ENCODE measurements at places on chromosomes 2 and 18. TPM values are rescaled to one million over a fixed set of nuclear protein-coding genes. Genes with fewer than 3 reads are reported as not detected.

DNA sequence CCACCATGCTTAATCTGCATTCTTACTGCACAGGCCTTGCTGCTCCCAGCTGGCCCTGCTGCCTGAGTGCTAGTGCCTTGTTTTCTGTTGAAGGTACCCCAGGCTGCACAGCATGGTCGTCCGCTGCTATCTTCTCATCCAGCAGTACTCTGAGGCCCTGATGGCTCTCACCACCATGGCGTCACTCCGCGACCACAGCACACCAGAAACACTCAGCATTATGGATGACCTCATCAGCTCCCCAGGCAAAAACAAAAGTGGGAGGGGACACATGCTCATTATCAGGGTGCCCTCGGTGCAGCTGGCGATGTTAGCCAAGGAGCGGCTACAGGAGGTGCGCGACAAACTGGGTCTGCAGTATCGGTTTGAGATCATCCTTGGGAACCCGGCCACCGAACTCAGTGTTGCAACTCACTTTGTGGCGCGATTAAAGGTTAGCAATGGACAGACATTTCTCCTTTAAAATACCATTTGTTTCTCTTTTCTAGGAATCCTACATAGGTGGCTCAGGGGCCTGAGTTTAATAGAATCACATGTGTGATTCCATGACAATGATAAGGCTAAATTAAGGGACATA, 110.5 kb downstream of the ESCO1 start:
- H3K4me1 ChIP-seq, result no peaks in the 10 kb centered on the region
- DNase-seq, result no peak
- no peaks in the 10 kb centered on the region for H3K27me3 ChIP-seq
- no peaks in the 10 kb centered on the region for H3K36me3 ChIP-seq

DNA sequence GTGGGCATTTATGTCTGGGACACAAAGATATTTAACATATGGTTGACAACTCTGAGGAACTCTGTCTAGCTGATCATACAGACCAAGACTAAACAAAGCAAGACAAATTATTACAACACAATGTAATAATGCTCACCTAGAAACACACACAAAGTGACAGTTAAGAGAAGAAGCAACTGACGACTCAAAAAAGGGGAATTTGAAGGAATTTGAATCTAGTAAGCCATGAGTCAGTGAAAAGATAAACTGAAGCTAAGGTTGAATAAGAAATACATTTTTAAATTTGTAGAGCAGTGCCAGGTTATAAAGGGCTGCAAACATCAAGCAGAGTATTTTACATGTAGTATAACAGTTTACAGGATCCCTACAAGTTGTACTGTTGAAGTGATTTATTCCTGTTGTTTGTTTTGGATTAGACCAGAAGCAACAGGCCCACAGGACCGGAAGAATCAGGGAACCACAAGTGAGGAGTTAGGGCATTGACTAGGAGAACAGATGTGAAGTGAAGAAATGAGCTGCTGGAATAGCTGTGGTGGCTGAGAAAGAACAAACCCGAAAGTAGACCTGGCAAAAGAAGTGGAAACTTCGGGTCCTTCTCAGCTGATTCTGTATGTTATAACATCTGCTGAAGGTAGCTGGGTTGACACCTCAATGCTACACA, 35.6 kb downstream of the IFIH1 start:
- no peak overlapping the region for H3K4me3 ChIP-seq
- H3K27ac ChIP-seq, result no peak overlapping the region
- H3K36me3 ChIP-seq, result no peaks in the 10 kb centered on the region

DNA sequence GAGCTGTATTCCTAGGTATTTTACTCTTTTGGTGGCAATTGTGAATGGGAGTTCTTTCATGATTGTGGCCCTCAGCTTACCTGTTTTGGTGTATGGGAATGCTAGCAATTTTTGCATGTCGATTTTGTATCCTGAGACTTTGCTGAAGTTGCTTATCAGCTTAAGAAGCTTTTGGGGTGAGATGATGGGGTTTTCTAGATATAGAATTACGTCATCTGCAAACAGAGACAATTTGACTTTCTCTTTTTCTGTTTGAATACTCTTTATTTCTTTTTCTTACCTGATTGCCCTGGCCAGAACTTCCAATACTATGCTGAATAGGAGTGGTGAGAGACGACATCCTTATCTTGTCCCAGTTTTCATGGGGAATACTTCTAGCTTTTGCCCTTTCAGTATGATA, 191.2 kb downstream of the KCNE4 start:
- no peak for DNase-seq
- H3K36me3 ChIP-seq, result no peaks in the 10 kb centered on the region
- H3K27ac ChIP-seq, result no peak overlapping the region
- H3K4me3 ChIP-seq, result no peak overlapping the region

DNA sequence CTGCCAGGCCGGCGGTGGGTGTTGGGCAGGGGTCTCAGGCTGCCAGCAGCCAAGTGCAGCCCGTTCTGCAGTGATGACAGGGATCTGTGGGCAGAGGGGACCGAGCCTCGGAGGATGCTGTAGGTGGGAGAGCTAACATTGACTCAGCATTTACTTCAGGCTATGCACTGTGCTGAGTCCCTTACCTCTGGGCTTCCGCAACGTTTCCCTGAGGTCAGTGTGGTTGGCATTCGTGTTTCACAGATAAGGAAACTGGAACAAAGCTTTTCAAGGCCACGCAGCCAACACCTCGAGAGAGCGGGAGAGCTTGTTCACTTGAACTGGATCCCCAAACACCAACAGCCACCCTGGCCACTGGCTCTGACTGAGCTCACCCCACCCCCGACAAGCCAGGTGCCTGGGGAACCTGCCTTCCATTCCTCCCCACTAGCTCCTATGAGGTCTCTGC, 839 bp upstream of the GPR148 start:
- H3K36me3 ChIP-seq, result no peaks in the 10 kb centered on the region
- DNase-seq, result no peak
- H3K4me1 ChIP-seq, result peaks cover 16% of the 10 kb centered on the region

- H3K27ac ChIP-seq, result no peak overlapping the region
- no peak for DNase-seq
- H3K4me1 ChIP-seq, result peaks cover 7% of the 10 kb centered on the region
- H3K4me3 ChIP-seq, result no peak overlapping the region
- no peaks in the 10 kb centered on the region for H3K36me3 ChIP-seq
Observed at GRCh38 chr2:108324531-108325255, 36.0 kb downstream of the SULT1C2 start.

DNA sequence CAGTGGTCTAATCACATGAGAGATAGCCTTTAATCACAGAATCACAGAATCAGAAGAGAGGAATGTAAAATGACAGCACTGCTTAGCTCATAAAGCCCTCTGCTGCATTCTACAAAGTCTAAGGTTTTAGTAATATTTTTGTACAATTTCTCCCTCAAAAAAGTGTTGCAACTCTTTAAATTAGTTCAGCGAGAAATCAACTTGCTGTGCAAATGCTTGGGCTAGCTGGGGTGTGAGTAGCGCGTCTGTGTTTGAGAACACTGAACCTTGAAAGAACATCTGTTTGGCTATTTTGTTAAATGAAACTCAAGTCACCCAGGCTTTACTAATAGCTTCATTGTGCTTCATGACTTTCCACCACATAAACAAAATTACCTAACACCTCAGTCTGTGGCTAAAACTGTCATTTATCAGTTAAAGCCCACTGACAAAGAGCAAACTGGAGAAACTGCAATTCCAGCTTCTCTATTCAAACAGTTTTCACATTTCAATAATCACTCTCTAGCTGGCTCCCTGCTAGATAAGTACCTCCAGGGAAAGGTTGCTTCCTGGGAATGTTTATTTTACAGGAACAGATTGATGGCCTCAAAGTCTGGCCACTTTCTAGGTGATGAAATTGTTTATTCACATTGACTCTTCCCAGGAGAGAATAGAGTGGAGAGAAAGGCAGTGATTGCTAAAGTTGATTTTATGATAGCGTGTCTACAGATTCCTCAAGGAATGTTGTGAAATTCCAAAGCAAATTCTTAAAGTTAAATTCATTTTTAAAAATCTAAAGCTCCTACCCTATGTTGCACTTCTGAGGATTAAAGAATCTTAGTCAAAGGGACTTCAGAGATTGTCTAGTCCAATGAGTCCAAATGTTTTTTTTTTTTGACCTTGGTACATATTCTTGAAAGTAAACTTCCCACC, 36.0 kb upstream of the STAT1 start:
- H3K36me3 ChIP-seq, result no peaks in the 10 kb centered on the region
- H3K27me3 ChIP-seq, result no peaks in the 10 kb centered on the region
- H3K27ac ChIP-seq, result peak overlapping the region; percentile 95
- peaks cover 67% of the 10 kb centered on the region for H3K4me1 ChIP-seq
- peak; percentile 55 for DNase-seq
- H3K4me3 ChIP-seq, result no peak overlapping the region

DNA sequence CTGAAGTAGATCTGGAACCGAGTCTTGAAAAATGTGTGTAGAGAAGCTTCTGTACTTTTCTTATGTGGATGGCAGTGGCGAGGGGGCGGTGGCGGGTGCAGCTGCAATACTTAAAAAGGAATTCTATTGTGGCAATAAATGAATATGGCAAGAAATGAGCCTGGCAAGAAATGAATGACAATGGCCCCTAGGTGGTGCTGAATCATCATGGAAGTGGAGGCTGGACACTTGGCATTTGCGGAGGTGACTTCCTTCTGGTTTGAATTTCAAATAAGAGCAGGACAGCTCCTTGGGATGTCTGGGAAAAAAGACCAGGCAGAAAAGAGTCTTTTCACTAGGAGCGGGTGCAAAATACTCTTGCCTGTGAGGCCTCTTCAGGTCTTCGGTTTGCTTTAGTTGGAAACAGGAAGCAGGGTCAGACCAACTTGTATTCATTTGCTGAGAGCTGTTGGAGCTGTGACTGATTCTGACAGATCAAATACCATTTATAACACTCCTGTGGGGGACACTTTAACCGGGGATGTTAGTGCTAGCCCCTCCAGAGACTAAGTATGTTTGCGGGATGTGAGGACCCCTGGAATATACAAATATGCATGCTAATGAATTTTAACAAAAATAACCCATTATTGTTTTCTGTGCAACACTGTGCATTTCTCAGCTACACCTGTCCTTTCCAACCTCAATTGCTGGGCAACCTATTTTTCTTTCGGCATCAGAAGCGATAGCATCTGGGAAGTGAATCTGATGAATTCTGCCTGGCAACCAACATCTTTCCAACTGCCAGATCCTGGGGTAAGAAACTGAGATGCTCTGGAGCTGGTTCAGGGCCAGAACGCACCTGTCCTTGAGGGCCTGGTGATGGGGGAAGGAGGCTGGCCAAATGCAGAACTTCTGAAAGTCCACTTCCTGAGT, 35.4 kb downstream of the FASTKD2 start:
- peaks cover 6% of the 10 kb centered on the region for H3K4me1 ChIP-seq
- H3K36me3 ChIP-seq, result no peaks in the 10 kb centered on the region
- H3K27me3 ChIP-seq, result no peaks in the 10 kb centered on the region
- H3K4me3 ChIP-seq, result no peak overlapping the region
- no peak overlapping the region for H3K27ac ChIP-seq
- DNase-seq, result peak; percentile 60

DNA sequence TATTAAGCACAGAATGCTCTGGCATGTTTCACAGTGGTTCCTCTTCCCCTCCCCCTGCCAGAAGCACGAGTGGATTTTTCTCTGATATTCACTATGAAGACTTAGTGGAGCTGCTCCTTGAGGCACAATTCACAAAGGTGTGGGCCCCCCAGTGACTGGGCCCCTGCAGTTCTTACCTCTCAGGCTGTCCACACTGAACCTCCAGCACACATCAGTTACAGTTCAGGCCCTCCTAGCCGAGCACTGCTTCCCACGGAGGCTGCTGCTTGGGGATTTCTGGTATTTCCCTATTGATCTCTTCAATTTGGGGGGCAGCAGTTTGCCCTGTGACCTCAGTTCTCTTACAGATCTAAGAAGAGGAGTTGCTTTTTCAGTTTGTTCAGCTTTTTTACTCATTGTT, 236.1 kb downstream of the SH3RF3 start:
- H3K27me3 ChIP-seq, result no peaks in the 10 kb centered on the region
- DNase-seq, result no peak
- no peak overlapping the region for H3K4me3 ChIP-seq
- H3K27ac ChIP-seq, result no peak overlapping the region
- peaks cover 12% of the 10 kb centered on the region for H3K4me1 ChIP-seq
- H3K36me3 ChIP-seq, result no peaks in the 10 kb centered on the region

GRCh38 chr2:191646163-191646902, 31.6 kb upstream of the NABP1 start:
- no peak overlapping the region for H3K4me3 ChIP-seq
- no peaks in the 10 kb centered on the region for H3K36me3 ChIP-seq
- peaks cover 23% of the 10 kb centered on the region for H3K4me1 ChIP-seq
- no peak for DNase-seq
- no peak overlapping the region for H3K27ac ChIP-seq

GRCh38 chr2:240140511-240140910, at the start of gene OTOS:
Gene OTOS, minus strand, starts transcription at chr2:240140658. Its CDS starts 332 bp downstream, at chr2:240140326.
- peaks cover 17% of the 10 kb centered on the region for H3K27me3 ChIP-seq
- H3K36me3 ChIP-seq, result 0 out of 2 replicates have a peak, but pooled peaks cover 4% of the 10 kb centered on the region
- H3K4me1 ChIP-seq, result peaks cover 12% of the 10 kb centered on the region

- H3K36me3 ChIP-seq, result no peaks in the 10 kb centered on the region
- 0 out of 2 replicates have a peak, but pooled peaks cover 3% of the 10 kb centered on the region for H3K27me3 ChIP-seq
- no peaks in the 10 kb centered on the region for H3K4me1 ChIP-seq
- DNase-seq, result no peak
- H3K4me3 ChIP-seq, result no peak overlapping the region
Observed at GRCh38 chr2:88080545-88080944, 12.9 kb downstream of the SMYD1 start.

GRCh38 chr2:200405599-200406298, 99.3 kb downstream of the SPATS2L start:
- H3K4me1 ChIP-seq, result peaks cover 65% of the 10 kb centered on the region
- H3K27ac ChIP-seq, result peak overlapping the region; percentile 95
- no peaks in the 10 kb centered on the region for H3K27me3 ChIP-seq
- no peak overlapping the region for H3K4me3 ChIP-seq

ATOH8 gene
- total RNA-seq, result 16.4 TPM

AQP12B gene
- total RNA-seq, result not detected

NEU2 gene
- not detected for total RNA-seq

NEUROD1 gene
- total RNA-seq, result not detected

Data from SJSA1 (cell line).